ENCODE measurements at places on chromosomes 1 and 21.
A peak's percentile ranks its signal among the peaks of the same experiment; 100 is the strongest.

DNA sequence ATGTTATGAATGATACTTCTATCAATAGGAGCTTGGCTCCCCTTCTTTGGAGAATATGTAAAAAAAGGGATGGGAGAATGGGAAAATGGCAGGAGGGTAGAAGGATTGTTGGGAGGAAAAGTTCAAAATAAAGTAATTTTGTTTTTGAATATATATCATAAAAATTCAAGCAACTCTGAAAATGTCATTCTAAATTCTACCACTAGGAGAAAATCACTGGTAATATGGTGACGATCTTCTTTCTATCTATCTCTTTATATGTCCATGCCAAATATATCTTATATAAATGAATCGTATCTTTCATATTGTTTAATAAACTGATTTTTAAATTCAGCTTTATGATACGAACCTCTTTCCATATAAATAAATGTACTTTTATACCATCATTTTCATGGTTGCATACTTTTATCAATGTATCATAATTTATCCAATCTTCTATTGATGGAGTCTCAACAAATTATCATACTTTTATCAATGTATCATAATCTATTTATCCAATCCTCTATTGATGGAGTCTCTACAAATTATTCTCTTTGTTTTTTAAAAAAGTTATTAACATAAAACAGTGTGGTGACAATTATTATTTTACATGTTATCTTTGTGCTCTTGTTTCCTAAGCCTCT lies 73.7 kb upstream of the MARK1 start:
- DNase-seq: no peak

GRCh38 chr1:33169290-33170055 lies 12.4 kb downstream of the TRIM62 start:
- DNase-seq: no peak

DNA sequence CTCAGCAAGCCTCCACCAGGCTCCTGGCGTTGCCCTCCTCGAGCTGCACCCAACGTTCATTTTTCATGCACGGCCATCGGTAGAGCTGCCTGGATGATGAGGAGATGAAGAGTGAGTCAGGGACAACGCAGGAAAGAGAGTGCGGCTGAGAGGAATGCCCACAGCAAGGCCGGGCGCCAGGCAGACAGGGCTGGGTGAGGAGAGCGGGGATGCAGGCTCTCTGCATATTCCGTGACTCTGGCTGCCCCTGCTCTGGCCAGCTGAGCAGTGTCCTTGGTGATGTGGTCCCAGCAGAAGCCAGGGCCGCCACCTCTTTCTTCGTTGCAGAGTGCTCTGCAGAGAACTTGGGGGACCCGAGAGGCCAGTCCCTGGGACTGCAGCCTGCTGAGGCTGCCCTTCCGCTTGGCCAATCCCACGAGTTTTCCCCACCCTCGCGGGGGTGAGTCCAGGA lies 10.8 kb downstream of the UMODL1 start:
- no peak for DNase-seq

DNA sequence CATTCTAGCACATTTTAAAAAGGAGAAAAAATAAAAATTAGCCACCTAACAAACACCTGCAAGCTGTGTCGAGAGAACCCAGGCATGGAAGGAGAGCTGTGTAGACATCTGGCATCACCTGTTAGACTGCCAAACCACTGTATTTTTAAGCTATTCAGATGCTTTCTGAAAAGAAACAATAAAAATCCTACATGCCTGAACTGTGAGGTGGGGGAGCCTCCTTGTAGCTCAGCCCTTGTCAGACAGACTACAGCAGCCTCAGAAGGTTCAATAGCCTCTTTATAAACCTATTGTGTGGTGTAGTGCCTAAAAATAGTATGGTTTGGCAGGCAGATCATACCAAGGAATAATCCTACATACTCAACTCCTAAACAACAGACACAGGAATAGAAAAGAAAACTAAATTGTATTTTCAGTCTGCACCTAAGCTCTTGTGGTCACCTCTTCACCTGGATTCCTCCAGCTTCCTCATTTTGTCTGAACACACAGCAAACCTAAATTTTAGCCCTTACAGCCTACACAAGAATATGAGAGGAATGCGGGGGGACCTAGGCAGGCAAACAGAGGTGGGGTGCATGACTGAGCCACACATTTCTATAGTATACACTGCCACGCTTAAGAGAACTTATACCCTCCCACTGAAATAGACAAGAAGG lies 67.0 kb downstream of the SIPA1L2 start:
- no peak for DNase-seq

DNA sequence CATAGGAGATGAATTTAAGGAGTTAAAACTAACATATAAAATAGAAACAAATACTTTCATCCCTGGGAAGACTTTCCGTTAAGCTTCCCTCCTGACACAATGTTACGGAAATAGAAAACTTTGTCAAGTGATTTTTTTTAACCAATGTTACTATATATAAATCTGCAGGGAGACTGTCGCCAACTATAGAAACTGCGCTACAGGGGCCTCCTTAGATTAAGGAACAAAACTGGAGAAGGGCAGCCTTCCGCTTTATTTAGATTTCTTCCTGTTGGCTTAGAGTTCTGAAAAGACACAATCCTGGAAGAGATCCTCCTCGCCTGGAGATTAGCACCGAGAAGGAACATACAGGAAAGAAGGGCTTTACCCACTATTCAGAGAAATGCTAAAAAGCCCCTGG lies 1.5 kb downstream of the MGST3 start:
- no peak for DNase-seq

GRCh38 chr1:215402147-215402546 lies 165.0 kb upstream of the KCTD3 start:
- DNase-seq: no peak

GRCh38 chr1:63669151-63669961 lies 76.1 kb downstream of the PGM1 start:
- DNase-seq: no peak

DNA sequence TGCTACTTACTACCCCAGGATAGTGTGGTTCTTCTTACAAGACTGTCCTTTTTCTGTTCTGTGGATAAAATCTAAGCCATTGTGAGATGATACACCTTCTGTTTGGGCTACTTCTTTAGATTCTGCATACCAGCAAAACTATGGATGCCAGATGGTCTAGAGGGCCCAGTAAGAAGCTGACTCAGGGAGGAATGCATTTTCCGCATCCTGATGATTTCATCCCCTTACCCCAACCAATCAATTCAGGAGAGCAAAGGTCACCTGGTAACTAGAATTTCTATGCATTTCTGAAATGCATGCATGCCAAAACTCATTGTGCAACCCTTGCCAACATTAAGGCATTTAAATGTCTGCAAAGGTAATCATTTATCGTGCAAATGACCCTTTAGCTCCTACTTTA lies 285.7 kb upstream of the ZP4 start:
- DNase-seq: no peak

DNA sequence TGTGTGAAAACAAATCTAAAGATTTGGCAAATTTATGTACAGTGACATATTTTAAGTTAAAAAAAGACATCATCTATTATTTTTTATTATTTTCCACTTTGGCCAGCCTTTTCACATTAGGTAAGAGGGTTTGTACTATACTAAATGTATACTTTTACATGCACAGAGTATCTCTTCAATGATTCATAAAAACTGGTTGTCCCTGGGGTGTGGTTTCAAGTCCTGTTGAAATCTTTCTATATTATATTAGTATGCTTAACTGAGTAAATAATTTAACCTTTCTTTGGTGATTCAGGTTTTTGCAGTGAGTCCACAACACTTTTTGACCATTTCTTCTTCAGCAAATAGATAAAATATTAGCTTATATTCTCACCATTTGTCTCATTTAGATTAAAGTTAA lies 45.7 kb downstream of the EEIG2 start:
- no peak for DNase-seq

GRCh38 chr1:234656070-234656895 lies 46.3 kb upstream of the IRF2BP2 start:
- no peak for DNase-seq

DNA sequence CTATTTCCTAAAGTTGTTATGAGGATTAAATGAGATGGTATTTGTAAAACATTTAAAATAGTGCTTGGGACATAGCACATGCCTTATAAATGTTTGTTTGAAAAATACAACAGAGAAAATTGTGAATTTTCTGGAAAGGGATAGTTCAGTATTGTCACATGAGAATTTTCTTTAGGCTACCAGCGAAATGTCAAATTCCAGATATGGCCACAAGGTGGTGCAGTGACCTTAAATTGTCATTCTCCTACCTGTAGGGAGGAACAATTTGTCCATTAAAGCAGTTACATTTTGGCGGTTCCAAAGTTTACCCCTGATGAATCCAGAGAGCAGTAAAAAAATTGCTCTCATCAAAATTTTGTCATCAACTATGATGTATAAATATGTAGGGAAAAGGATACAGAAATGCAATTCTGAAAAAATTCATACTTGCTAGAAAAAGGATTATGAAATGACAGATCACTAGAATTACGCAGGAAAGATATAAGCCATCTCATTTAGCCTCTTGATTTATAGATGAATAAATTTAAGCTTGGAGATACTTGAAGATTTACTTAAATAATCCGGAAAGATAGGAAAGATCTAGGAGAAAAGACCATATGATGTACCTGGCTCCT lies 50.2 kb upstream of the TSHB start:
- DNase-seq: peak; percentile 44

GRCh38 chr1:2856066-2856390 lies 54.5 kb upstream of the TTC34 start:
- no peak for DNase-seq

- DNase-seq: no peak
Observed at GRCh38 chr1:161768461-161768860, 2.3 kb downstream of the ATF6 start.

GRCh38 chr1:180898441-180899219 lies 14.1 kb upstream of the KIAA1614 start:
- DNase-seq: no peak

DNA sequence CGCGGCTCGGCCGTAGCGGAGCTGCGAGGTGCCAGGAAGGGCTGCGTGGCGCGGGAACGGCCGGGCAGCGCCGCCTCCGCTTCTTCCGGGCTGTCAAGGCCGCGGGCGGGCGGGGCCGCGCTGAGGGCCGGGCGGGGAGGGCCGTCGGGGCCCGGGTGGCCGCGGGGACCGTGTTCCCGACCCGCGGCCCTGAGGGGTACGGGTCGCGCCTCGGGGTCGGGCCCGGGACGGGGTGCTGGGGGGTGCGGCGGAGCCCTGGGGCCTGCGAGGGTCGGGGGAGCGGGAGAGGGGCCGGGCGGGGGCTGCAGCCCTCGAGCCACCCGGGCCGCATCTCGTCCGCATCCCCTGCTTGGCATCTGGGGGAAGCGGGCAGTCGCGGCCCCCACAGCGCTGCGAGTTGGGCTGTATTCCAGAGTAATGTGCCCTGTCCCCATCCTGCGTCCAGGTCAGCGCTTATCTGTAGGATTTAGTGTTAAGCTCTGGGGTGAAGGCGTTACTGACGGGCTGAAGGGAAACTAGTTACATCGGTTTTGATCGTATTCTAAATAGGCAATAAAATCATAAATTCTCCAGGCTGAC lies 379 bp downstream of the RER1 start:
- no peak for DNase-seq

DNA sequence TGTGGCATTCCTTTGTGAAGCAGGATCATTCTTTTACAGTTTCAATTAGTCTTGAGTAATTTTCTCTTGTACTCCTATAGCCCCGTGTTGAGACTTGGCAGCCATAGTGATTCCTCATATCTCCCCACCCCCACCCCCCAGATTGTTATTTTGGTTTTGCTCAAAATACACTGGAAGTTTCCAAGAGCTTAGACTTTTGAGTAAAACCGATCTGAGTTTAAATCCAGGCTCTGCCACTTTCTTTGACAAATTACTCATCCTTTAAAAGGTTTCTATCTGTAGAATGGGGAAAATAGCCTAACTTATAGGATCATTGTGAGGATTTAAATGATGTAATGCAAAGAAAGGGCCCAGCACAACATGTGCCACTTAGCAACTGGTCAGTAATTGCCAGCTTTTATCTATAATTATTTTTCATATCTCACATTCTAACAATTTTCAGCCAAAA lies 53.1 kb upstream of the RC3H1 start:
- DNase-seq: no peak

DNA sequence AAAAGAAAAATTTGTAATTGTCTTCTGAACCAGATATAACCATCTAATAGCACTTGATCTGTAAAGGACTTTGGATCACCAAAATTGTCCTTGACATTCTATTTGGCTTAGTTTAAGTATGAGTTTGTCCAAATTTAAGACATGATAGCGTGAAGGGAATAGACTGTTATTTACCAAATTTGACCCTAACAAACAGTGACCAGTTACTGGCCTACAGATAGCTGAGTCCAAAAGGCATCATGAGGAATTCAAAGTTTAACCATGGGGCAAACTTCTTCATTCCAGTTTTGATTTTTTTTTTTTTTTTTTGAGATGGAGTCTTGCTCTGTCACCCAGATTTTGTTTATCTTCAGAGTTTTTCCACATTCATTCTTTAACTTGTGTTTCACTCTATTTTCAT lies 38.5 kb downstream of the CLIC4 start:
- no peak for DNase-seq

DNA sequence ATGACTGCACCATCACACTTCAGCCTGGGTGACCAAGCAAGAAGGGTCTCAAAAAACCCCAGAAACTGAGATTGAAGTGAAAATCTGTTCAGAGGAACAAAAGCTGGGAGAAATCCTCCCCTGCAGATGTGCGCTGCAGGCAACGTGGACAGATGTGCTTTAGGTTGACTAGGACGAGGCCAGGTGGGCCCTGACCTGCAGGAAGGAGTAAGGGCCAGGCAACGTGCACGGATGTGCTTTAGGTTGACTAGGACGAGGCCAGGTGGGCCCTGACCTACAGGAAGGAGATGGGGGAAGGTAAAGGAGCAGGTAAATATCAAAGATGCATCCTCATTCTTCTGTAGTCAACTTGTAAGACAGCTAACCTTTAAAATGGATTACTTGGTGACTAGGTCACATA lies 2.5 kb upstream of the KRTAP12-1 start:
- DNase-seq: no peak

DNA sequence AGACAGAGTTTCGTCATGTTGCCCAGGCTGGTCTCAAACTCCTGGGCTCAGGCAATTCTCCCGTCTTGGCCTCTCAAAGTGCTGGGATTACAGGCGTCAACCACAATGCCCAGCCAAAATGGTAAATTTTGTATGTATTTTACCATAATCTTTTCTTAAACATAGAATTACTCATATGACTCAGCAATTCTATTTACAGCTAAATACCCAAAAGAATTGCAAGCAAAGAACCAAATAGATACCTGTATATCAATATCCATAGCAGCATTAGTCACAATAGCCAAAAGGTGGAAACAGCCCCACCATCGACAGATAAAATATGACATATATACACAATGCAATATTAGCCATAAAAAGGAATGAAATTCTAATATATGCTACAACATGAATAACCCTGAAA lies 36.5 kb downstream of the TESK2 start:
- DNase-seq: no peak

GRCh38 chr1:54597455-54598030 lies 25.8 kb downstream of the FAM151A start:
- DNase-seq: no peak

- no peak for DNase-seq
Observed at GRCh38 chr1:200442023-200442422, 32.2 kb upstream of the ZNF281 start.
